ENCODE measurements at places on chromosomes 6 and 20.

DNA sequence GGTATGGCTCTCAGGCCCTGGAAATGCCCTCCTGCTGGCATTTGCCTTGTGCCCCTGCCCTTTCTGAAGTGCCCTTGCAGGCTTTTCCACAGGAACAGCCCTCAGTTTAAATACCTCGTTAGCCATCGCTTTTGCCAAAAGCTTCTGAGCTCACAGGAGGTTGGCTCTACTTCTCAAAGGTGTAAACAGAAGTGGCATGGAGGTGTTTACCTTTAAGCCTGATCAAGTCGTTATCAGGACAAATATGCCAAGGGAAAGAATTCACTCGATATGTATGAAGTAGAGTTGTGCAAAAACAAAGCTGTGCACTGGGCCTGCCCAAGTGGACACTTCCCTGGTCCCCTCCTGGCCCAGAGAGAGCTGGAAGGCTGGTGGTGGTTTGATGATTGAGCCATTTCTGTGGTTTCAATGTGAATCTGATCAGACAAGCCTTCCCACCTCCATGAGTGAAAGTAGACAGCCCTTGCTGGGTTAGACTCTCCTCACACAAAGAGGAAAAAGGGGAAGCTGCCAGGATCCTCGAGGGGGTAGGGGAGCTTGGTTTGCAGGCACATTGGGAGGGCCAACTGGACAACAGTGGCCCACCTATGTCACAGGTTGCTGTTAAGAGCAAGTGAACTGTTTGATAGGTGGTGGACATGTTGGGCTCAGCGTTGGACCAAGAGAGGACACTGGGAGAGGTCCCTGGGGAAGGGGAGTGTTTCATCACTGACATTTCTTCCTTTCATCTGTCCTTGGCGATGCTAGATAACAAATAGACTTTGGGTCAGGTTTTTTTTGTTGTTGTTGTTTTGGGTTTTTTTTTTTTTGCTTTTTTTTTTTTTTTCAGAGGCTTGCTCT is 98.7 kb downstream of the ZDHHC14 start:
- DNase-seq, result no peak

DNA sequence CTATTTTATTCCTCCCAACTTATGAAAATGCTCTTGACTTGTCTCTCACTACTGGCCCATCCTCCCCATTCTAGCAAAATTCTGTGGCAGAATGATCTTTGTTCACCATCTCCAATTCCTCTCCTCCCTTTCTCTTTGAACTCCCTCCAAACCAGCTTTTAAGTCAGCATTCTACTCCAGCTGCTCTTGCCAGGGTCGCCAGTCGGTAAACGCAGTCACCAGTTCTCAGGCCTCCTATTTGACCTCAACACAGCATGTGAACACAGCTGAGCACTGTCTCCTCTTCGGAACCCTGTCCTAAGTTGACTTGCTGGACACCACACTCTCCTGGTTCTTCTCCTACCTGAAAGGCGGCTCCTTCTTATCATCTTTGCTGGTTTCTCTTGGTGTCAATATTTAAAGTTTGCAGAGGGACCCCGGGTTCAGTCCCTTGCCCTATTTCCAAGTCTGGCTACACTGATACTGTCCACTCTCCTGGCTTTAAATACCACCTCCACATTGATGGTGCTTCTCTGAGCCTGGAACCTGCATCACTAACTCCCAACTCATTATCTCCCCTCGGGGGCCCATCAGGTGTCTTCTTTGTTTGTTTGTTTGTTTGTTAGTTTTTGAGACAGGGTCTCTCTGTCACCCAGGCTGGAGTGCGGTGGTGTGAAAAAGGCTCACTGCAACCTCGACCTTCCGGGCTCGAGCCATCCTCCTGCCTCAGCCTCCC is 27.4 kb downstream of the GDAP1L1 start:
- DNase-seq, result no peak

- DNase-seq, result no peak
These were observed 2.9 kb downstream of the STX11 start for GRCh38 chr6:144153260-144153659.

DNA sequence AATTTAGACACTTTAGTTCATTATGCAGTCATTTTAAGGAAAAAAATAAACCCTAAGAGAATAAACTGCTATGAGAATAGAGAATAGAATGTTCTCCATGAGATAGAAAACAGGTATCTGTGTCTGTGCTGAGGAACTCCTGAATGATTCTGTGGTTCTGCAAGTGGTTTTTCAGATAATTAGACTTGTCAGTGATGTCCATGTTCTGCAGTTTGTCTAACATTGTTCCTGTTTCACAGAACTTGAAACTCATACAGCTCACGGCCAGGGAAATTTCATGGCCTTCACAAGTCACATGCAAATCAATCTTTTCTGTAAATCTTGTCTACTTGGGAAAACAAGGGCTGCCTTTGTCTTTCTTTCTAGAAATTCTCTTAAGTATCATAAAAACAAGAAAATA is 73.4 kb upstream of the HMGCLL1 start:
- DNase-seq, result no peak

DNA sequence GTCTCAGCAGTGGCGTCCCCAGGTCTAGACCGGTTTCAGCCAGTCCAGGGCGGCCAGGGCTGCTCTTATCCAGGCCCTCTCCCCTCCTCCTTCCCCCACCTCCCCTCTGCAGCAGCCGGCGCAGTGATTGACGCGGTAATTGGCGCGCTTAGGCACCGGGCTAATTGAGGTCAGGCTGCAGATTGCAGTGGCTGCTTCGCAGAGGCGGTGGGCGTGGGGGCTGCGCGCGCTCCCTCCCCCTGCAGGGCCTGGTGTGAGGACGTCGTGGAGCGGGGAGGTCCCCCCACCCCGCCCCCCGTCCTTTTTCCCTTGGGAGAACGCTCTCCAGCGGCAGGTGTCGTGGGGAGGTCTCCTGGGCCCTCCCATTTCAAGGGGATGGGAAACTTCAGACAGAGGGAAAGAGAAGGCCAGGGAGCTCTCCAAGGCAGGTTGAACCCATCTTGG is 70.4 kb upstream of the BLCAP start:
- no peak for DNase-seq

DNA sequence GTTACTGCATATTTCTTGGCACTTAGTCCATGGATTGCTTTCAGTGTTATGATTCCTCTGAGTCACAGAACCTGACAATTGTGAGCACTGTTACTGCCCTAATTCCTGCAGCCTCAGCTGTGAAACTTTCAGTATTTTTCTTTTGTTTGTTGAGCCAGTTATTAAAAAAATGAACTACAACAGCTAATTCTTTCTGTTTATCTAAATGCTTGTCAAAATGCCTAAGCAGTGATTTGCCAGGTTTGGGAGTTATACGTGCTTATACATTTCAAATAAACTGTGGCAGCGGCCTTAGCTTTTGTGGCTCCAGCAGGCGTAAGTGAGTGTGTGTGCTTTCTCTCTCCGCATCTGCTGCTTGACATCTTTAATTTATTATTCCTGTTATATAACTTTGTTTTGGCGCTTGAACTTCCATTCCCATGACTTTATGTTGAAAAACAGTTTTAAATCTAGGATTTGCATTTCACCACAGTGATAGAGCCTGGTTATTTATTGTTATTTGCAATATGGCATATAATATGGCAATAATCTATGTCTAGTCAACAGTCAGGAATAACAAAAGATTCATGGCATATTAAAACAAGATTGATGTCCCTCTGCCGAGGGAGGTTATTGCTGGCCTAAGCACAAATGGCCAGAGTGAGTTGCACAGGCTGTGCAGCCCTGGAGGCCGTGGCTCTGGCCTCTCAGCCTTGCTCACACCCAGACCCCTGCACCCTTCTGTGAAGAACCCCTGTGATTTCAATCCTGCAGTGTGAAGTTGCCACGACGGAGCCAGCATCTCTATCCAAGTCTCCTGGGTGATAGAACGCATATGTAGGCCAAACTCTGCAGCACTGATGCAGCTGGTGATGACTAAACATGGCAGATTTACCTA is 303.4 kb downstream of the THBS2 start:
- no peak for DNase-seq

DNA sequence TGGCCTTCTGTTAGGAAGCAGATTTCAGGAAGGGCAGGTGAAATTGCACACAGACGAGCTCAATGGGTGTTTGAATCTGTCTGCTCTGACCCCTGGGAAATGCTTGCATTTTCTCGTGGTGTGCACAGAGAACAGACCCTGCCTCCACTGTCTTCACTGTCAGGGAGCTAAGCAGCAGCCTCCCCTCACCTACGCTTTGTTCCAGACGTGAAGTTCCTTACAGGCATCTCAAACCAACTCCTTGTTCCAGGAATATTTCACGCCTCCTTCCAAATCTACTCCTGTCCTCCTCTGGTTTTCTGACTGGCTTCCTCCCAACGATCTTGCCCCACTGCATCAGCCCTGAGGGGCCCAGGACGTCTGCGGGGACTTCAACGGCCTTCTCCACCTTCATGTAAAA is 13.7 kb downstream of the DACT2 start:
- DNase-seq, result no peak

DNA sequence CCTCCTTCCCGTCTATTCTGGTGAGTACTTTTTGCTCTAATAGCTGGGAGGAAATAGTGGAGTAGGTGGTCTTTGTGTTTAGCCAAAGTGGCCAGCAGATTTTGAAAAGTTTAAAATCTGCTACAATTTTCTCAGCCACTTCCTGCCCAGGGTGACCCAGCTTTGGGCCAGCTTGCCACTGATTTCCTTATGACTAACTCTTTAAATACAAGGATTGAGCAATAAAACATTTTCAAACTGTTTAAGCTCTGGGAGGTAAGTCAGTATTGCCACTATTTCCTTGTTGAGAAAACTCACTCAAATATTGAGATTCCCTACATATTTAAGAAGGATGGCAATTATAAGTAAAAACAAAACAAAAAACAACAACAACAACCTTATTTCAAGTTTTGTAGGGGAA is 54.5 kb downstream of the TRMT11 start:
- no peak for DNase-seq

DNA sequence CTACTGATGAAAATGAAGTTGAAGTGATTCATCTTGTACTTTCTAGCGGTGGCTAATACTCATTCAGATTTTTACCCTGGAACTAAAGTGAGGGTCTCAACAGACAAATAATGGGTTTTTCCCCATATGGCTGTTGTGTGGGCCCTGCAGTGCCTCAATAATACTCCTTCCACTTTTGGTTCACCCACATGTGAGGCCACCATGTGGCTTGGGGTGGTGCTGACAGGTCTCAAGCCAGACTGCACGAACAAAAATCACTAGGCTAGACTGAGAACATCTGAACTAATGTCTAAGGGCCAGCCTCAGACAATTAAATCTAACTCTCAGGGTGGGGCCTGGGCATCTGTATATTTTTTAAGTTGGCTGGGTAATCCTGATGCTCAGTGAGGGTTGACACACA is 7.9 kb upstream of the COL12A1 start:
- no peak for DNase-seq

DNA sequence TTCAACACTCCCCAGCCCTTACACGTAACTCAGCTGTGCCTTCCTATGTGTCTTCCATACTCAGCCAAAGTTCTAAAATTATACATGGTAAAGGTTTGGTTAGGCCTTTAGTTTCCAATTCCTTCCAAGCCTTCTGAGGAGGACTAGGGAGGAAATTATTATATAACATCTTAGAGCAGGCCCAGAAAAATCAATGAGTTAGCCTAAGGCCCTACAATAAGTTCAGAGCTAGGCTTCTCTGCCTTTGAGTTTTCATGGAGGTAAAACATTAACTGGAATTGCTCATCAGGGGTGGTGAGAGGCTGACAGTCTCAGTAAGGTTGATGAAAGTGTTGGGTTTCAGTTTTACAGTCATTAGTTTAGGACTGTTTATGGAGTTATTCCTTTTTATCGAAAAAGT is 286.0 kb downstream of the ADGB start:
- DNase-seq, result no peak

DNA sequence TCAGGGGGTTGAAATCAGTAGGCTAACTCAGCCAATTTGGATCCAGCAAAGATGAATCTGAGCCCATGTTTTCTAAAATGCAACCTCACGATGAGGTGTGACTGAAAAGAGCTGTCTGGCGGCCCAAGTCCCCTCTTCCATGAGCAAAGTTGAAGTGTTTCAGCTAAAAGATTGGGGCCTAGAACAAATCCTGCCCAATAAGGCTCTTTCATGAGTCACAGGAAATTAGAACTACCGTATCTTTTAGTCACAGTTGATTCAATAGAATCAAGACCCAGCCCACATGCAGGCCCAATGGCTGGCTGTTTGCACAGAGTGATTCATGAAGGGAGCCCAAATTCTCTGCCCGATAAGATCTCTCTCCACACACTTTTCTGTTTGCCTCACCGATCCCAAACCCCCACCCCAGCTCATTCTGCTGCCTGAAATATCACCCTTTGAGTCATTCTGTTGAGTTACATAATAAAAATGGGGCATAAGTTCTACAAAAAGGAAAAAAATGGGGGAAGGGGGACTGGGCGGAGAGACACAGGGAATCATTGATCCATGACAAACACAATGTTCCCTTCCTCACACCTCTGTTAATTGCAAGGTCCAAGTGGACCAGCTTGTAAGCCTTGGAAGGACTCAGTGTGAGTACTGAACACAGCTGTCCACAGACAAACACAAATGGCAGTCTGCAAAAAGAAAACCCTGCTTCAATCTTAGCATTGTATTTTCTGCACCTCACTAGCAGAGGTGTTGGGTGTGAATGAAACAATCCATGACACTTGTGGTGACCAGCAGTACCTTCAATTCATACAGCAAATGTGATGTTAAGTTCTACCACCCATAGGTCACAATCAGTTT is 13.8 kb downstream of the FOXQ1 start:
- DNase-seq, result no peak

DNA sequence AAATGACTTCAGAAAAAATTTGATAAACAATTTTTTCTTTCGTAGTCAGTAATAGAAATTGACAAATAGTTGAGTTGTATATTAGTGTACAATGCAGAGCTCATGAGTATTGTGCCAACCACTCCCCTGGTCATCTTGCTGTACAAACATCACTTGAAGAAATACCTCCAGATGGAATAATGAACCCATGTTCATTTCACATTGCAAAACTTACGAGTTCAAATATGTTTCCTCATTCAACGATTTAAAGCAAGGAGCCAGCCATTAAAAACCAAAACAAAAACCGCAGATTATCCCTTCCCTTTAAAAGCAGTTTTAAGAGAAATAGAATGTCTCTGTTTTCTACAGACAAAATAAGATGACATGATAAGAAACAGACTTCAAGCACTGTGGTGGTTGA is 62.5 kb downstream of the RALGAPA2 start:
- no peak for DNase-seq

DNA sequence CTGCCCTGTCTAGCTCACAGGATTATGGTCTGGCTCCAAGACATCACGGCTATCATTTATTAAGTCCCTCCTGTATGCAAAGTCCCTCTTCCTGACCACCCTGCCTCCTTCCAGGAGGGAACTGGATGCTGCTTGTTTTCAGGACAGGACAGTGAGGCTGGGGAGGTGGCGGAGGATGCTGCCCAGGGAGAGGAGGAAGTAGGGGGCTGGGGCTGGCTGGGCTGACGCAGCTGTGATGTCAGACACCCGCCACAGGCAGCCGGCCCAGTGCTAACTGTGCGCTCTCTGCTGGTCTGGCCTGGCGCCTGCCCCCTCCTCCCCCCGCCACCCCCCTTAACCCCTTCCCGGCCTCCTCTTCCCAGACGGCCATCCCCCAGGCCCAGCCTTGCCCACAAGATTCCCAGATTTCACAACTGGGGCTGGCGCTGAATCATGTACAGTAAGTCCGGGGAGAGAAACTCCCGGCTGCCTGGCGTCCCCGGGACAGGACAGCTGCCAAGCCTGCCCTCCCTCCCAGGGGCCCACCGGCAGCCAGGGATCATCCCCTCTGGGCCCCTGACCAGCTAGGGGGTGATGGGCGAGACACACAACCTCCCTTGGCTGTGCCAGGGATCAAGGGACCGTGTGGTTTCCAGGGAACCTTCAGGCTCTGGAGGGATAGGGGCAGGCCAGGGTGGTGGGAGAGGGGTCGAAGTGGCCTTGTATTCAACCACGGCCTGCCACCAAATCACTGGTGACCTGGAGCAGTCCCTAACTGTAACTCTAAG is 118.1 kb downstream of the CEBPB start:
- DNase-seq, result no peak

GRCh38 chr6:130966344-130966980 is 96.6 kb downstream of the EPB41L2 start:
- no peak for DNase-seq

Data from stimulated activated CD4-positive, alpha-beta T cell treated with anti-CD3 and anti-CD28 coated beads, Interleukin-1b, Interleukin-23, amount 100 ng/mL, for 1 hour (primary cell).